ENCODE measurements at places on chromosomes 6 and 20.

GRCh38 chr6:18053555-18054445 is 66.4 kb upstream of the KIF13A start:
- no peak for DNase-seq

- DNase-seq, result no peak
Observed at GRCh38 chr20:40628877-40629276, 60.2 kb downstream of the MAFB start.

GRCh38 chr6:110178626-110179405 is 654 bp downstream of the WASF1 start:
- peak; percentile 45 for DNase-seq

DNA sequence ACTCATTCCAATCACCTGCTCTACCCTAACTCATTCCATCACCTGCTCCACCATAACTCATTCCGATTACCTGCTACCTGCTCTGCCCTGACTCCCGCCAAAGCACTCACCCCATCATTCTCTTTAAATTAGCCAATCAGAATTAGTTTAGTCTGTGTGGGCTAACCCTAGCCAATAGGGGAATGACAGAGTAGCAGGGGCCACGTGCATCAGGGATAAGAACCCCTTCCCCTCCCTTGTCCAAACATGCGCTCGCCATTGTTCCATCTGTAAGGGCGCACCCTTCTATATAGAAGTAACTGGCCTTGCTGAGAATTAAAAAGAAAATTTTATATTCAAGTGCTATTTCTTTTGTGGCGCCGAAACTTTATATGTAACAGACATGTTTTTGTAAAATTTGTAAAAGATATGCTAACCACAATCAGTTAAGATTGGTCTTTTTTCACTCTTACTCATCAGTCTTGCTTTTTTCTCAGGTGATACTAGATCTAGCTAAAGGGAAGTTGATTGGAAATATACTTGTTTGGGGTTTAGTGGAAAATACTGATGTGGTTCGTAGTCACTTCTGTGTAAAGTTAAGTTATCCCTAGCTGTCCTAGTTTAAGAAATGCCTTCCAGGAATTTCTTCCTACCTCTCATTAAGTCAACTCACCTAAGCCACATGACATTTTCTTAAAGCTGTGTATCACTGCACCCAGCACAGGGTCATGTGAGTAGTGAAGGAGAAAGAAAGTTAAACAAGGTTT is 16.5 kb downstream of the RTN4IP1 start:
- DNase-seq, result no peak

GRCh38 chr6:68652117-68652536 is 17.0 kb downstream of the ADGRB3 start:
- no peak for DNase-seq

- DNase-seq, result no peak
Observed at GRCh38 chr6:116265041-116265829, 11.4 kb upstream of the TSPYL4 start.

- DNase-seq, result no peak
Observed at GRCh38 chr6:85679445-85680123, 36.9 kb upstream of the SYNCRIP start.

- DNase-seq, result no peak
Observed at GRCh38 chr20:49656304-49656703, 57.4 kb downstream of the B4GALT5 start.
